ENCODE measurements at places on chromosomes 11 and 22.

DNA sequence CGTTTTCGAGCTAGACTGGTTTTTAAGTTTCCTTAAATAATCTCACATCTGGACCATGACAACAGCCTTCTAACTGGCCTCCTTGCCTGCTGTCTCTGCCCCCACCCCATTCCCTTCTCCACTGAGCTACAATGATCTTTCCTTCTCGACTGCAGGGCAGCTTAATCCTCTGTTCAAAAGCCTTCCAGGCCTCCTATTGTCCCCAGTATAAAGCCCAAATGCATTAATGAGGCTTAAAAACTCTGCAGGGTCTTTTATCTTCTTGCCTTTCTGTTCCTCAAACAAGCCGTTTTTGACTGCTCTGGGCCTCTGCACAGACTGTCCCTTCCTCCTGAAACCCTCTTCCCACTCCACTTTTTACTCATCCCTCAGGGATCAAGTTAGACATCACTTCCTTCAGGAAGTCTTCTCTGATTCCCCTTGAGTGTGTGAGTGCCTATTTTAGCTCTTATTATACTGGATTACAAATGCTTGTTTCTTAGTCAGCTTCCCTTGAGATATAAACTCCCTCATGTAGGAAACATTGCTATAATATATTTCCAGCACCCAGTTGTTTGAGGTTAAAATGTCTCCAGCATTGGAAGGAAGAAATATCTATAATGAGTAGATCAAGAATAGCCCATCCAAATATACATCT is 23.6 kb upstream of the PAMR1 start:
- no peak for DNase-seq

- no peak for DNase-seq
These were observed 8.9 kb upstream of the MYBPC3 start for GRCh38 chr11:47361419-47361818.

DNA sequence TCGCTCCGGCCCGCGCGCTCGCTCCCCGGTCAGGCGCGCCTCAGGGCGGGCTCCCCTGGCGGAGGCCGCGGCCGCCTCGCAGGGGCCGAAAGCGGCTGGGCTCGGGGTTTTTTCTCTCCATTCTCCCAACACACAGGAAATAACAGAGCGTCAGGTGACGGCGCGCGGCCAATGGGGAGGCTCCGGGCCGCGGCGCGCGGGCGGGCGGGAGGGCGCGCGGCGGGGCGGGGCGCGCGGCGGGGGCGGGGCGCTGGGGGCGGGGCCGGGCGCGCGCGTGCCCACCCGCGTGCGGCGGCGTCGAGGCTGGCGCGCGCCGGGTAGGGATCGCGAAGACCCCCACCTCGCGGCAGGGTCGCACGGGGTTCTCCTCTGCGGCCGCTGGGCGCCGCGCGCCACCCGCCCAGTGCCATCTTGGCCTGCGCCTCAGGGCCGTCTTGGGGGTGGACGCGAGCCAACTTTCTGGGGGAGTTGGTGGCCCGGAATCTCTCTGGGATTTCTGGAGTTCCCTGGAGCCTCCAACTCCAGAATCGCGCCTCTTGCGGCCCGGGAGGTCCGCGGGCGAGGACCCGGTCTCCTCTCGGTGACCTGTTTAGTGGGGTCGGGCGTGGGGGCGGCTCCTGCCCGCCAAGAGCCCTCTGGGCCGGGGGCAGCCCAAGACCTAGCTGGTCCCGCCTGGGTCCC is at the start of gene TCF20:
TCF20 (minus strand) TSS at position 144 of the 681 bp plus-strand sequence. CDS start 55,348 bp downstream, outside the sequence.
- DNase-seq, result no peak

GRCh38 chr22:37100589-37101127 is 8.9 kb downstream of the TMPRSS6 start:
- DNase-seq, result no peak

GRCh38 chr11:8345179-8345578 is 81.5 kb upstream of the LMO1 start:
- DNase-seq, result no peak

DNA sequence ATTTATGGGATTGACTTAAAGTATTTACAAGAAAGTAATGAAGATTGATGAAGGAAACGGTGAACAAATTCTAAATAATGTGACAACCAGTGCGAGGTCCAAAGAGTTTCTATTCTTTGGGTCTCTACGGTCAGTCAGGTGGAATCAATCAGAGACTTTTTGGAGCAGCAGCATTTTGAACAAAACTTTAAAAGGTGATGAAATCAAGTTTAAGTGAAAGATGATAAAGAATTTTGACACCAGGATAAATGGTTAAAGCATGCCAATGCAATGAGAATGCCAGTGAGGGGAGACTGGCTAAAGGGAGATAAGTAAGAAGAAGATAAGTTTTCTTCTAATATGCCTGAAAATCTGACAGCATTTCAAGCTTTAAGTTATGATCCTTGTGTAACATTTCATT is 67.9 kb downstream of the DCUN1D5 start:
- no peak for DNase-seq

Data from NT2/D1 (cell line).